ENCODE measurements at places on chromosomes 3 and 15.

DNA sequence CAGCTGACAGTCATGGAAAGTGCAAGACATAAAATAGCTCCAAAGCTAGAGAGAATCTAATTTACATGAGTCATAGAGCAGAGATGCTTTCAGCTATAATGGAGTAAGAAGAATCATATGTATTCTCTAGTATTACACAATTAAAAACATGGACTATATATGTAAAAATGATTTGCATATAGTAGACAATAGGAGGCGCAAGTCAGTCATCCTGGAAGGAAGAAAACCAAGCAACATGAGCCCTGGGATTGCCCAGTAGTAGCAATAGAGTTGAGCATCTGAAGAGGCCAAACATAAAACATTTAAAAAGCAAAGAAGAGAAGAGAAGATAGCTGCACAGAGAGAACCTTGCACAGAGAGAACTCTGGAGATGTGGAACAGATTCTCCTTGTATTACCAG lies 455.0 kb downstream of the EPHA3 start:
- DNase-seq = no peak

GRCh38 chr3:138946663-138947494 lies at the start of the genes FOXL2 and FOXL2NB:
Gene FOXL2, minus strand, starts transcription at chr3:138947137. Its CDS starts 415 bp downstream, at chr3:138946722.
Gene FOXL2NB, plus strand, starts transcription at chr3:138947217. Its CDS starts 148 bp downstream, at chr3:138947365.
- no peak for DNase-seq

- DNase-seq = no peak
Observed at GRCh38 chr3:146502887-146503460, 33.6 kb upstream of the PLSCR2 start.

GRCh38 chr3:103729547-103729946 lies 1294.7 kb downstream of the ZPLD1 start:
- no peak for DNase-seq

- peak; percentile 2 for DNase-seq
Observed at GRCh38 chr3:3015185-3016089, 94.7 kb downstream of the IL5RA start.

Measured in activated CD4-positive, alpha-beta T cell treated with anti-CD3 and anti-CD28 coated beads, Interleukin-2, Interleukin-4, amounts not matched to agents 100 ng/mL and 50 ng/mL, durations not matched to agents 16 hours and 8 hours (primary cell).